K562 (cell line): ENCODE measurements at places on chromosomes 7 and 10. TPM values are rescaled to one million over a fixed set of nuclear protein-coding genes. Genes with fewer than 3 reads are reported as not detected.

Gene CALN1
- total RNA-seq: 2.2 and 2.7 TPM in 2 replicates

Gene DPYSL4
- total RNA-seq: 0.11 TPM in 1 of 2 replicates, not detected in the other

Gene HOXA13
- not detected in 2 replicates for total RNA-seq

DNA sequence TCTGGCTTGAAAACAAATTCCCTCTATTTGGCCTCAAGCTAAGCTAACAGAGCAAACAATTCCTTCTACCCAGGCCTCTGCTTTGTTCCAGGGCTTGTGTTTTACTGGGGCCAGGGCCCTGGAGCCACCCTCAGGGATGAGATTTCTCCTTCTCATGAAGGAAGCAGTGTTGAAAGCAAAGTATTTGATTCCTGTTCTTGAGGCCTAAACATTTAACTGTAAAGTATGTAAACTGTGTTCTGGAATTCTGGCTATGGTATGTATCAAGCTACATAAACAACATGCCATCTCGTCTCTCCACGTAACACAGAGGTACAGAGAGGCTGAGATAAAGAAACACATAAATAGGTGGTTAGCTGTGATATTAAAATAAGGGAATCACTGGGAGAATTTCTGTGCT is 81.8 kb downstream of the HERPUD2 start:
- no peak overlapping the region for H3K4me3 ChIP-seq
- peaks cover under 1% of the 10 kb centered on the region; the same call in 1 of the 3 replicates for H3K27me3 ChIP-seq
- H3K4me1 ChIP-seq: no peaks in the 10 kb centered on the region
- no peaks in the 10 kb centered on the region for H3K36me3 ChIP-seq
- no peak for DNase-seq
- no peak overlapping the region for H3K27ac ChIP-seq

DNA sequence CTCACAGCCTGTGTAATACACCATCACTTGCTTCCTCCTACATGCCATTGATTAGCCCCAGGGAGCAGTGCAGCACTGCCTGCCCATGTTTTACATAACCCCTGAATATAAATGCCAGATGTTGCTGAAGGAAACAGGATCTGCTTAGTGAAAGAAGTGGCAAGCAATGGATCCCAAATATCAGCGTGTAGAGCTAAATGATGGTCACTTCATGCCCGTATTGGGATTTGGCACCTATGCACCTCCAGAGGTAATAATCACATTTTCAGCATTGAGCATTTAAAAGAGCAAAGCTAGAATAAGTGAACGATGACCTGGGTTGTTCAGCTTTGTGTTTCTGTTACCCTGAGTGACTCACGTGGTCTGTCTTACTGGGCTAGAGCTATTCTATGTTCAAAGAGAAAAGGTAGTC is at the start of gene AKR1C4:
AKR1C4 (plus strand) TSS at position 136 of the 412 bp plus-strand sequence; CDS start at position 167, 31 bp downstream.
- no peak within 1 kb of the TSS for H3K4me3 ChIP-seq
- no peaks in the 10 kb centered on the region for H3K27me3 ChIP-seq
- no peaks in the 10 kb centered on the region for H3K36me3 ChIP-seq
- H3K4me1 ChIP-seq: no peaks in the 10 kb centered on the region; the same call in 1 of the 2 replicates
- DNase-seq: no peak
- no peak within 1 kb of the TSS for H3K27ac ChIP-seq

DNA sequence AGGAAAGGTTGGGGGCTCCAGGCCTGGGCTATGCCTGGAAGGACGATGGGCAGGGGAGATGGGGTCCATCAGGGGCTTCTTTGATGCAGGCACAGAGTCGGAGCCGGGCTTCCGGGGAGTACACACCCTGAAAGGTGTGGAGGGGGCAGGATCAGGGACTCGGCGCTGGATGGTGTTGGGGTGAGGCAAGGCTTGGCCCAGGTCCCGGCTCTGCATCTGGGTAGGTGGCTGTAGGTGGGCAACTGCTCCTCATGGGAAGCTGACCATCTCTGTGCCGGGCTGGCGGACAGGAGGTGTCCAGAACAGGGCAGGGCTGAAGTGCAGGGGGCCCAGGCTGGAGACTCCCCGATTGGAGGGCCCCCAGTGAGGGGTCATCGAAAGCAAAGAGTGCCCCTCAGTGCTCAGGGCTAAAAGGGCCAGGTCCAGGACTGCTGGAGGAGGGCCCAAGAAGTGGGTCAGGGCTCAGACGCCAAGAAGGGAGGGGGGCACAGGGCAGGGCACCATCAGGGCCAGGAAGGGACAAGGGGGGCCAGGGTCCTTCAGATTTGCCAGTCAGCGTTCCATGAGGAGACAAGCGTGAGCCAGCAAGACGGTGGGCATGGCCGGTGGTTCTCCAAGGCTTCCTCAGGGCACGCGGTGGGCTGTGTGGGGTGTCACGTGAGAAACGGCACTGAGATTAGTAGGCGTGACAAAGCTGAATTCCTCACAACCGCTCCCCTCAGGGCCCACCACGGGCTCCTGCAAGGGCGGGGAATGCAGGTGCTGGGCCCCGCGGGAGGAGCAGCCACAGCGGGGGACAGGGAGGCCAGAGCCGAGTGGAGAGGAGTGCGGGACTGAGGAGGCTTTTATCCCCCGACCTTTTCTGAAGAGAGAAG is 97.0 kb downstream of the BMS1 start:
- no peaks in the 10 kb centered on the region for H3K36me3 ChIP-seq
- no peak for DNase-seq
- H3K4me1 ChIP-seq: peaks cover 13% of the 10 kb centered on the region; the same call in 1 of the 2 replicates
- no peak overlapping the region for H3K4me3 ChIP-seq

DNA sequence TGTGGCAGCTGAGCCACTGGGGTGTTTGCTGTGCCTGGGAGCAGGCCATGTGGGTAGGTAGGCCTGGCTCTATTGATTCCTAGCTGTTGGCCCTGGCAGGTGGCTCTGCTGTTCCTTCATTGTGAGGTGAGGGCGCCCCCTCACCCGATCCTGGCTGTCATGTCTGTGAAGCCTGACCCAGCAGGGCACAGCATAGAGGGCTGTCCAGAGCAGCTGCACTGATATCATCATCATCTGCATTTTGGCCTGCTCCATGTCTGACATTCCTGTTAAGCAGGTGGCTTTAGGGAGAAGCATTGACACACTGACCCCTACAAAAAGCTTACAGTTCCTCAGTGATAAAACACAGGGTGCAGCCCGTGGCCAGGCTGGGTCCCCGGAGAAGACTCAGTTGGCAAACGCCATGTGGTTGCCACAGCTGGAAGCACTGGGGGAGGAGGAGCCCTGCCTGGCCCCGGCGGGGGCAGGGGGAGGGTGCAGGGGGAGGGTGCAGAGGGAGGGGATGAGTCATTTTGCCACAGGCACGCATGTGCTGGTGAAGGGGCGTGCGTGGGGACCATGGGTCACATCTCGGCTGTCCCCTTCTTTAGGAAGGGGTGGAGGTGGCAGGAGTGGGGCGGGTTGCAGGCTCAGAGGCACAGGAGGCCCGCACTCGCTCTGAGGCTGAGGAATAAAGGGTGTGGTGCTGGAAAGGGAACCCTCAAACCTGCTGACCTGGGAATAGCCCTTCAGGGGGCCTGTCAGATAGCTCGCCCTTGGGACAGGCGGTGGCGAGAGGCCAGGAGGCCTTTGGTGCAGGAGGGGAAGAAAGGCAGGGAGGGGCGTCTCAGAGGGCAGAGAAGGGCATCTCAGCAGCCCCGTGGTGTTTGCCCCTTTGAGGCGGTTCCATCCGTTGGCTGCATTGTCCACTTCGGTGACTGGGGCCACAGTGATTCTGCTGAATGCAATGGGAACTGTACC is 31.6 kb downstream of the IKZF1 start:
- H3K4me1 ChIP-seq: peaks cover 97% of the 10 kb centered on the region
- no peak overlapping the region for H3K4me3 ChIP-seq
- H3K27me3 ChIP-seq: no peaks in the 10 kb centered on the region; the same call in 2 of the 3 replicates
- H3K36me3 ChIP-seq: peaks cover 59% of the 10 kb centered on the region
- peak overlapping the region; percentile 74 for H3K27ac ChIP-seq

DNA sequence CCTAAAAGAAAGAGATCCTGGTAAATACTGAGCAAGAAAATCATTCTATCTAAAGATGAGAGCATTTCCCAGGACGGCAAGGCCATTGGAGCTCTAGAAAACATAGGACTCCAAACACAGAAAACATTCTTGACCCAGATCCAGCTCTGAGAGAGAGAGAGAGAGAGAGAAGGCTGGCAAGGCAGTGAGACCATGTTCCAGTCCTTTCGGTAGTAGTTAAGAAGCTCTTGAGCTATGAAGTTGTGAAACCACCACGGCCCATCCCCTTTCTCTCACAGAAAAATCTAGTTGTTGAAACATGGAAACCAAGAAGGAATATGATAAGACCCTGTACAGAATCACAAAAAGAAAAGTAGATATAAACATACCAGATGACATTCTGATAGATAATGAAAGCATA is 212.4 kb upstream of the NPSR1 start:
- DNase-seq: no peak
- no peaks in the 10 kb centered on the region for H3K4me1 ChIP-seq
- H3K4me3 ChIP-seq: no peak overlapping the region
- no peaks in the 10 kb centered on the region for H3K36me3 ChIP-seq
- H3K27me3 ChIP-seq: no peaks in the 10 kb centered on the region

DNA sequence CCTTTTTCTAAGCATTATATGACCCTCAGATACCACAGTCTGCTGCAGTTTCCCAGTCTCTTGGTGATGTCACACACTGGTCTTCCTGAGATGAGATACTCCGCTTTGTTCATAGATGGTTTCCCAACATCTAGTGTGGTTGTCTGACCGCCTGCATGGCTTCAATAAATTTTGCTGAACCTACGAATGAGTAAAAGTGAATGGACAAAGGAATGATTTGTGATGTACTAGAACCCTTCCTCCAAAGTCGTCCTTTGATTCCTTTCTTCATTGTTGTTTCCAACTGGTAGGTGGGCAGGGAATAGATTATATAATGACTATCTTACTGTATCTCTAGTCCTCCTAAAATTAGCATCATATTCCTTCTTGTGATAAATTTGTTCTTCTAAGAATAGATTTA is 82.5 kb downstream of the SLC35B4 start:
- H3K27me3 ChIP-seq: no peaks in the 10 kb centered on the region
- H3K27ac ChIP-seq: no peak overlapping the region
- no peak overlapping the region for H3K4me3 ChIP-seq

DNA sequence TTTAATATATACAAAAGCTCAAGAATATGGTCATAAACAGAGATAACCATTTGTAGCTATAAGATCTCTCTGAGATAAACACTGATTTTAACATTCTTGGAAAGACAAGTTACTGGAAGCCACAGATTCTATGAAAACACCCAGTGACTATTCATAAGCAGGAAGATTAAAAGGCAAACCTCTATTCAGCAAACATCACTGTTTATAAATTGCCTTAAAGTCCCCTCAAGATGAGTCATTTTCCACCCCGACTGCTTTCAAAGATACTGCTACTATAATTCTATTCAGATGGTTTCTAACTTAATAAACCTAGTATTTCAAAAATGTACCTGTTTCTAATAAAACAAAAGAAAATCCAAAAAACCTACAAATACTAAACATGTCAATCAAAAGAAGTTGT is 21.0 kb downstream of the TM9SF3 start:
- no peaks in the 10 kb centered on the region for H3K27me3 ChIP-seq
- no peak overlapping the region for H3K27ac ChIP-seq
- no peaks in the 10 kb centered on the region; the same call in 1 of the 2 replicates for H3K4me1 ChIP-seq
- H3K4me3 ChIP-seq: no peak overlapping the region
- no peak for DNase-seq

GRCh38 chr10:109886037-109886780 is 37.1 kb downstream of the XPNPEP1 start:
- H3K27me3 ChIP-seq: no peaks in the 10 kb centered on the region
- H3K36me3 ChIP-seq: peaks cover 46% of the 10 kb centered on the region; the same call in 2 of the 3 replicates
- H3K27ac ChIP-seq: no peak overlapping the region
- DNase-seq: no peak

- H3K4me3 ChIP-seq: no peak overlapping the region
- no peak overlapping the region for H3K27ac ChIP-seq
- no peaks in the 10 kb centered on the region for H3K4me1 ChIP-seq
- no peaks in the 10 kb centered on the region for H3K36me3 ChIP-seq
- no peaks in the 10 kb centered on the region for H3K27me3 ChIP-seq
These were observed 823.1 kb upstream of the LRRTM3 start for GRCh38 chr10:66102756-66103155.

DNA sequence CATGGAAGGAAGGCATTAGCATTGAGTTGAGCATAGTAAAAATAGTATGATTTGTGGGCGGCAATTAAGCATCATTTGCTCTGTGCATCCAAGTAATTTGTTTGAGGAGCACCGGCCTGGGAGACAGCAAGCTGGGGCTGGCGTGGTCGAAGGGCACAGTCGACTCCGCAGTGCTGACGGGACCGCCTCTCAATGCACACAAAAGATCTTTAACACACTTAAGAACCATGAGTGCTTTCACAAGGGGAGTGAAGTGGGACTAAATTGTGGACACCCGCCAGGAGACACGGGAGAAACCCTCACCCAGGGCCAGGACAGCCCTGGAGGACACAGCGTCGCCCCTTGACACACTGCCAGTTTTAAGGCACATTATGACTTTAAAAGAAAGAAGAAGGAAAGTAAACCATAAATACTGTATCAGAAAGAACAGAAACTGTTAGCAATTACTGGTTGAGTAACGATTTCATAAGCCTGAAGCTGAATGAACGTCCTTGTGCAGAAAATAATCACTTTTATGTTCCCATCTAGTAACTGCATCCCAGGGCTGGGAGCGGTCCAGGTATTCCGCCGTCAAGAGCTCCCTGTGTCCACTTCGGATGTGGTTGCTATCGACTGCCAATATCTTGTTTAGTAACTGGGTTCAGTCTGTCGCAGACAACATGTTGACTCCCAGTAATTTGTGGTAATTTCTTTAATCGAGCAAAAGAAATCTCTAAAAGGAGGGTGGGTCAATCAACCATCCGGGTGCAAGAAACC is 102.1 kb downstream of the EBF3 start:
- no peak for DNase-seq
- no peaks in the 10 kb centered on the region for H3K4me1 ChIP-seq
- peaks cover 36% of the 10 kb centered on the region for H3K27me3 ChIP-seq
- H3K4me3 ChIP-seq: no peak overlapping the region
- H3K27ac ChIP-seq: no peak overlapping the region

DNA sequence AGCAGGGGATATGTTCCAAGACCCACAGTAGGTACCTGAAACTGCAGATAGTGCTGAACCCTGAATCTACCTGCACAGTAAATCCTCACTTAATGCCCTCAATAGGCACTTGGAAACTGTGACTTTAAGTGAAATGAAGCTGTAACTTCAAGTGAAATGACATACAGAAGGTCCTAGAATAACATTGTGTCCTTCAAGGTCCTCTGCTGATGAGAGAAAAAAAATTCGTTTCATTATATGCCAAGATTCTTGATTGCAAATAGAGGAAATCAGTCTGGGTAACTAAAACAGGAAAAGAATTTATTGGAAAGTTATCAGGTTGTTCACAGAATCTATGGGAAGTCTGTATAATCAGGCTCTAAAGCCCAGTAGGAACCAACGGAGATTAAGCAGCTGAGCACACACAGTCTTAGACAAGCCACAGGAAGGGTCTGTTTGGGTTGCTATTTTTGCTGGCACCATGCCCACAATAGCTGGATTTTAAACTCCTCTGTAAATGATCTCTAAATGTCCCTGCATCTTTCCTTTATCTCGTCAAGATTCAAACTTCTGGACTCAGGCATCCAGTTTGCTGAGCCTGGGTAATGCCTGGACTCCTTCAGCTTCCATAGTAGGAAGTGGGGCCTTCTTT is 57.5 kb downstream of the EXOC4 start:
- no peaks in the 10 kb centered on the region for H3K4me1 ChIP-seq
- no peak for DNase-seq
- H3K27ac ChIP-seq: no peak overlapping the region

- H3K4me1 ChIP-seq: no peaks in the 10 kb centered on the region
- H3K27me3 ChIP-seq: peaks cover 3% of the 10 kb centered on the region; the same call in 1 of the 2 replicates
- no peak overlapping the region for H3K27ac ChIP-seq
These were observed 42.3 kb upstream of the DUSP5 start for GRCh38 chr10:110455446-110455845.
